ENCODE measurements at places on chromosomes 2 and 18.

DNA sequence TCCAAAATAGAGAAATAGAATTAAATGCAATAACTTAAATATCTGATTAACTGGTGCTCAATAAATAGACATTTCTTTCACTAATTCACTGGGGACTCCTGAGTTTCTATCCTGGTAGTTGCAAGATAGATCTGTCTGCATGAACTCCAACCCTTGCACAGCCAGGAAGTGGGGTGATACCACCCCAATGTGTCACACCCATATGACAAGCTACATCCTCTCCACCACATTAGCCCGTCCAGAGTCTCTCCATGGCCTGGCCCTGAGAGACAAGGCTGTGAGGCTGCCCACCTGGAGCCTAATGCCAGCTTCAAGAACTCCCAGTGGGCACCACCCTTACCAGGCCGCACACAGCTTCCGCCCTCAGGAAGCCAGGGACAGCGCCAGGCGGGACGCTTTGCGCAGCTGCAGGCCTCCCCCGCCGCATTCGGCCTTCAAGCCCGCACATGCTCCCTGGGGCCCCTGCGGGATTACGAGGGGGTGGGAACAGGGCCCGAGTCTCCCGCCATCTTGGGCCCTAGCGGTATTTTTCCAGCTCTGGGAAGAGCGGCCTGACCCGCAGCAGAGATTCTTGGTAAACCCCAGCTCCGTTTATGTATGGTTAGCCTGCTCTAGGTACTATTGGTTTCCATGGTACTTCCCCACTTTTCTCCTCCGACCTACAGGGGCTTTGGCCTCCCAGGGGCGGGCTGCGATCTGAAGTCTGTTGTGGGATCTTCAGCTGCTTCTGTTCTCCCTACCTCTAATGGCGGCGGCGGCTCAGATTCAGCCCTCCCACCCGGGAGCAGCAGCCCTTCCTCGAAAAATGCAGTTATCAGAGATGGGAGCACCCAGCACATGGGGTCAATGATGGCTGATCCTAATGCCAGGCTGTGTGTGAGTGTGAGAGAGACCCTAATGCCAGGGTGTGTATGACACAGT lies at the start of gene TDRD15:
TSS of gene TDRD15 (plus strand) at position 496 of the 921 bp plus-strand sequence. CDS start 13,500 bp downstream, outside the sequence.
- DNase-seq = no peak

DNA sequence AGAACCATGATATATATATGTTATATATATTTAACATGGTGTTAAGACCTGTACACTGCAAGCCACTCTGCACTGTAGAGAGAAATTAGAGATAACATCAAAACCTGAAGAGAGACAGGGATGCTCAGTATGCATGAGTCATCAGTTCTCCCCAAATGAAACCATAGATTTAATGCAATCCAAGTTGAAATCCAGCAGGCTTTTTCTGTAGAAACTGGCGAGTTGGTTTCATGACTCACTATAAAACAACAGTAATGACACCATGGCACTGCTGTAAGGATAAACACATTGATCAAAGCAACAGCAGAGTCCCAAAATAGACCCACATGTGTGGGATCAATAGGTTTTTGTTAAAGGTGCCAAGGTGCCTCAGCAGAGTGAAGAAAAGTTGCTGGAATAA lies 65.8 kb downstream of the RTP5 start:
- no peak for DNase-seq

GRCh38 chr2:169790581-169790980 lies 8.1 kb upstream of the SSB start:
- DNase-seq = no peak

- DNase-seq = no peak
Measured at GRCh38 chr2:3217646-3218045, 160.0 kb downstream of the EIPR1 start.

- no peak for DNase-seq
Measured at GRCh38 chr2:208172125-208172524, 8.7 kb upstream of the CRYGA start.

GRCh38 chr18:75062297-75062886 lies 146.5 kb downstream of the PTGR3 start:
- no peak for DNase-seq
